ENCODE measurements at places on chromosomes 1 and 21. TPM values are rescaled to one million over a fixed set of nuclear protein-coding genes. Genes with fewer than 3 reads are reported as not detected.

The ARHGAP29 gene
- total RNA-seq: 14.8 TPM

The ACTL8 gene
- total RNA-seq: 0.15 TPM

The MATN1 gene
- total RNA-seq: not detected

The SEMA6C gene
- 12.1 TPM for total RNA-seq

The TRNAU1AP gene
- 43.9 TPM for total RNA-seq

The UBXN10 gene
- 0.43 TPM for total RNA-seq

The ZNF683 gene
- total RNA-seq: not detected

The LRRC8D gene
- total RNA-seq: 32.6 TPM

The AKR7A3 gene
- not detected for total RNA-seq

The IL12RB2 gene
- total RNA-seq: 0.06 TPM

The AGRN gene
- 142 TPM for total RNA-seq

The IGFN1 gene
- total RNA-seq: 0.15 TPM
